ENCODE measurements at places on chromosomes 7 and 10.

DNA sequence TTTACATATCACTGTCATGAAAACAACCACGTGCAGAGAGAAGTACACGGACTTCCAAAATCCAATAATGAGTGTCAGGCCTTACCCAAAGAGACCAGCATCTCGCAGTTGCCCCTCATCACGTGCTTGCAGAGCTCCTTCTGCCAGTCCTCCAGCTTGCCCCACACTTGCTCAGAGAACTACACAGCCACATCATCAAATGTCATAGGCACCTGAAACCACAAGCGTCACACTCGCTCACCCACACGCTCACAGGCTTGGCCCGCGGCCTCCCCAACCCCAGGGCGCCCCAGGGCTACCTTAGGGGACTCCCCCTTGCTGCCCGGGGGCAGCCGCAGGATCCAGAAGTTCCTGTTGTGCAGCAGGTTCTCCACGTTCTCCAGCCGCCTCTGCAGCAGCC, 123.4 kb upstream of the ZNF746 start:
- peak; percentile 61 for DNase-seq

DNA sequence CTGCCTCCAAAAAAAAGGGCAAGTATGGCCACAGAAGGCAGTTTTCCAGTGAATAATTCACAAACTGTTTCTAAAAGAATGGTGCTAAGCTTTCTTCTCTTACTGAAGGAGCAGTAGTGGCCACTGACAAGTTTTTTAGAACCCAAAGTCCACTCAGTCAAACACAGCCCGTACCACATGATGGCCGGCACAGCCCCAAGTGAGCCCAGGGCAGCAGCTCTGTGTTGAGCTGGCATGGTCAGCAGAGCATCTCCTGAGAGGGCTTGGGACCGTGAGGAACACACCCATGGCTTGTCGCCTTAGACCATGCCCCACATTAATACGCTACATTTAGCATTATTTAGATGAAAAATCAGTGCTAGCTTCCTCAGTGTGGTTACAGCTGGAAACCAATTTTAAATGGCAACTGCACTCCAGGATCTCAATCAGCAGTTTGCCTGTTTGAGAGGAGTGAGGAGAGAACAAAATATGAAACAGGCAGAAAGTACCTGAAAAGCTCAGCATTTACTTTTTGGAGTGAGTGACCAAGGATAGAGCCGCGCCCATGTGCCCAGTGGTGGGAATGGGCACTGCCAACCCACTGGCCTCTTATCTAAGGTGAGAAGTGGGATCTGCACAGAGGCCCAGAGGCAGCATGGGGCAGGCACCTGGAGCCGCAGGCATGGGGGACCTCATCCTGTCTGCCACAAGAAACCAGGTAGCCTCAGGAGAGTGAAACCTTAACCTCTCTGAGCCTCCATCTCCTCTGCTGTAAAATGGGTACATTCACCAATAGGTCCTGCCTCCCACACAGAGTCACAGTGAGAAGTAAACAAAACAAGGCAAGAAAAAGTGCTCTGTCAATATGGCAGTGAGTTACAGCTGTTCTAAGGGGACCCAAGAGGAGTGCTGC, 17.4 kb downstream of the PSAP start:
- DNase-seq: no peak

DNA sequence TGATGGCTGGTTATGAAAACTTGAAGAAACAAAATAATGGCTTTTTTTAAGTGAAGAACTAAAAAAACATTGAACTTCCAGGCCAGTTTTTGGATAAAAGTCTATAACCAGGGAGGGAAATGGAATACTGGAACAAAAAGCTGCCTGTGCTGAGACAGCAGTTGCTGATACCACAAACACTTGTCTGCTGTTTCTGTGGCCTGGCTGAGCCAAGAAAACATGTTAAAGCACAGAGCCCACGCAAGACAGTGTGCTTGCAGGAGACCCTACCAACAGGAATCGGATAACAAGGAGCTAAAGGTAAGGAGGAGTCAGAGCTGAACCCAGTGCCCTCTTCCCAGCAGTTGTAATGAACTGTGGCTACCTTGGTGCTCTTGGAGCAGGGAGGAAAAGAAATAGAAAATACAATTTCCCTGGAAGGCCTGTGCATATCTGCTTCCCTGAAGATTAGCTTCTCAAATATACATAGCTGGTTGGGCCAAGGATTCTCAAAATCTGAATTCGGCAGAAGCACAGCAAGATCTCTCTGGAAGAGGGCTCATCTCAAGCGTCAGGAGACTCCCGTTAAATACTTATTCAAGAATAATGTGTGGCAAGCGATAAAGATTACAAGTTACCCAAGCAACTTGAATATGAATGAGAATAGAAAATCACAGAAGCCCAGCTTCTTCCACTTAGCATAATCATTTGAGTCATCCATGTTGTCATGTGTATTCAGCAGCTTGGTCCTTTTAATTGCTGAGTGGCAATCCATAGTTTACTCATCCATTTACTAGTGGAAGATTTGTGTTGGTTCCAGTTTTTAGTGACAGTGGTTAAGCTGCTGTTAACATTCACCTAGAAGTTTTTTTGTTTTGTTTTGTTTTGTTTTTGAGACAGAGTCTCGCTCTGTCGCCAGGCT, 87.6 kb downstream of the NOD1 start:
- DNase-seq: no peak

GRCh38 chr10:57247271-57247670, 886.2 kb upstream of the ZWINT start:
- DNase-seq: no peak

DNA sequence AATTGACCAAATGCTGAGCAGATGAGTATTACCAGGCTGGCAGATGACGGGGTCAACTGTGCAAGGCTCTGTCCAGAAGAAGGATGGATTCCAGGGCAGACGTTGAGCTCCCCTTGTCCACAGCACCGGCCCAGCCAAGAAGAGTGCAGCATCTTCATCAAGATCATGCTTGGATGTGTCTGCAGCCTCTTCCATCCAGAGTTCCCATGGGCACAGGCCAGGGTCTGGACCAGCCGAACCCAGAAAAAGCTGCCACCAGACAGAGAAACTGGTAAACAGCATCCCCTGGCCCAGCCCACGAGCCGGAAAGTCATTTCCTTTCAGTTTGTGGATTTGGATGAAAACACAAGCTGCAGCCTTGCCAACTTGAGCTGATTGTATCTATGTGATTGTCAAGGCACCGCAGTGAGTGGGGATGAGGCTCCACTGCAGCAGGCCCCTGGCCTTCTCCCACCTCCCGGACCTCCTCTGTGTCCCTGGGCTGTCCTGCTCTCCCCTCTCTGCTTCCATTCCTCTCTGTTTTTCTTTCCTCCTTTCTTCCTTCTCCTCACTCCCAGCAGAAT, 321.8 kb downstream of the TCERG1L start:
- DNase-seq: no peak

DNA sequence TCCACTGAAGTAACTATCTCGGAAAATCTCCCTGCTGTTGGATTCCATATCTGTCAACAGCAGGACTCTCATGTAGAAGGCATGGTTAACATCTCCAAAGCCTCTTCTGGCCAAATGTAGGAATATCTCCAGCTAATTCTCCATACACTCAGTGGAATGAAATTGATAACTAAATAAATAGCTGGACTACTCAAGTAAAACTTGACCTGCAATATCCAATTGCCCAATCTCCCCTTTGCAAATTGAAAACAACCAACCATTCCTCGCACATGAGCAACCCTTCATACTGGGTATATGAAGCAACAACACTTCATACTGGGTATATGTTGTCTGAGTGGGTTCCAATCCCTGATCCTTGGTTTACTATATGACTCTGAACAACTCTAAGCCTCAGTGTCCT, 105.4 kb upstream of the KMT2E start:
- no peak for DNase-seq

DNA sequence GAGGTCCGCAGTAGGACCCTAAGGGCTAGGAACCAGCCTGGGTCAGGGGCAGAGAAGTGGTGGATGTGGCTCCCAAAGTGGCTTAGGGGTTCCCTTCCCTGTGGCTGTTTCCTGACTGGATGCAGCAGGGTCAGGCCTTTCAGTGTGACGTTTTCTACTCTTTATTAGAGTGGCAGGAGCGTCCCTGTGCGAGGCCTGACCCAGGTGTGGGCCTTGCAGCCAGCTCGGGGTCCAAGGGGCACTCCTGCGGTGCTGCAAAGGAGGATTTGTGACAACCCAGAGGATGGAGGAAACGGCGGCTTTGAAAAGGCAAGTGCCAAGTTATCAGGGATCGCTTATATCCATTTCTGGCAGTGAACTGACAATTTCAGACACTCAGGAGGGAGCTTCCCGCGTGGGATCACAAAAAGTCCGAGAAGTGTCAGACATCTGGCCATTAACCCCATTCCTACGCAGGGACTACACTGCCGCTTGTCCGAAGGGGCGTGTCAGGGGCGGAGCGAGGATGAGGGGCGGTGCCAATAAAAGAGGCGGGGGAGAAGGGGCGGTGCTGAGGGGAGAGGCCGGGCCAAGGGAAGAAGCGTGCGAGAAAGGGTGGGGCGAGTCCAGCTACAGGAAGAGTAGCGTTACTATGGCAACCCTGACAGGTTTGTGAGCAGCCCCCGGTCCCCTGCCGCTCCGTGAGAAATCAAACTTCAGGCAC, 98.8 kb upstream of the ZNF722 start:
- peak; percentile 33 for DNase-seq

DNA sequence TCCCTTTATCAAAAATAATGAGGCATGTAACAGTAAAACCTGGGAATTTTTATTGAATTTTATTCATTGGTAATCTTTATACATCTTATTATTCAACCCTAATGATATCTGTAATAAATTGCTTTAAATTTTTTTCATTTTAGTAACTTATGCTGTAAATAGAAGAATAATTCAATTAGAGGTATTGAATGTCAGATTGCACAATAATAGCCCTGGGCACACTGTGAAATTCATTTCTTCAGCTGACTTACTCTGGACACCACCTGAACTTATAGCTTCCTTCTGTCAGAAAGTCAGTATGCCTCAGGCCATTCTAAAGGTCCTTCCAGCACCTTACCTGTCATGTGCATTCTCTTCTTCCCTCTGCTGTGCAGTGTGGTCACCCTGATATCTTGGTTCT, 59.2 kb downstream of the ADAM22 start:
- no peak for DNase-seq

- DNase-seq: no peak
These were observed 154.0 kb downstream of the RAMP3 start for GRCh38 chr7:45311597-45311996.

DNA sequence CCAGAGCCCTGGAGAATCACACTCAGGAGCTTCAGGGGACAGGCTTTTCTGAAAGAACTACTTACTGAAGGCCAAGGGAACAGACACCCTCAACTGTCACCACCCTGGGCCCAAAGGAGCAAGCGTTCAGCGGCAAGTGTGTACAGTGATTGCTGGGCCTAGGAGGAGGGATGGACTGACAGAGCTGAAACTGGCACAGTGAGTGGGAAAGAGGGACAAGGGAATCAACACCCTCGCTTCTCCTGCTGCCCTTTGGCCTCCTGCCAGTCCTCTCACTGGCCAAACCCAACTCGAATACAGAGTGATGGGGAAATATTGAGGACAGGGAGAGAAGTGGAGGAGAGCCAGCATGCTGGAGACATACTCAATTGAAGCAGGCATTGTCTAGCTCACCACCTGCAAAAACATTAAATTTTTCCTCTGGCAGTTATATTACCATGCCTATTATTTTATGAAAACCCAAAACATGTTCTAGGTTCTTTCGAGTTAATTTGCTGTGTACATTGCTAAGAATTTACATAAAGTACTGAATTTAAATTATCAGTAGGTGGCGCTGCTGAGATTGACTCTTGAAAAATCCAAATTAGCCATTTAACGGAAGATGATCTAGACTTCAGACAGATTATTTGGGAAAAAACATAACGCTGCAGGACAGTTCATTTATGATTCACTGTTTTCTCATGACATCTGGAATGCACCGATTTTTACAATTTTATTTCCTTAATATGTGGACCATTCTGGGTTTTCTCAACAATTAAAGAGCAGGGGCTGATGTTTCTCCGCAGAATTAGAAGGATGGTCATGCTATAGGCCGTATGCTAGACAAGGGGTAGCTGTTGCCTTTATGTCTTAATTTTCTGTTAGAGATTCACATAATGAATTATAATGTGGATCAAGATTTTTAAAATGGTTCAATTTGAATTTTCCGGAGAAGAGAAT, 14.7 kb upstream of the TMEM236 start:
- DNase-seq: no peak

GRCh38 chr10:52652431-52653262, 119.9 kb downstream of the MBL2 start:
- no peak for DNase-seq

GRCh38 chr7:74094224-74095101, 10.9 kb downstream of the LIMK1 start:
- peak; percentile 57 for DNase-seq

GRCh38 chr7:4189131-4189570, 492.9 kb upstream of the FOXK1 start:
- DNase-seq: no peak

GRCh38 chr10:71881647-71882355, 30.8 kb upstream of the PSAP start:
- no peak for DNase-seq

DNA sequence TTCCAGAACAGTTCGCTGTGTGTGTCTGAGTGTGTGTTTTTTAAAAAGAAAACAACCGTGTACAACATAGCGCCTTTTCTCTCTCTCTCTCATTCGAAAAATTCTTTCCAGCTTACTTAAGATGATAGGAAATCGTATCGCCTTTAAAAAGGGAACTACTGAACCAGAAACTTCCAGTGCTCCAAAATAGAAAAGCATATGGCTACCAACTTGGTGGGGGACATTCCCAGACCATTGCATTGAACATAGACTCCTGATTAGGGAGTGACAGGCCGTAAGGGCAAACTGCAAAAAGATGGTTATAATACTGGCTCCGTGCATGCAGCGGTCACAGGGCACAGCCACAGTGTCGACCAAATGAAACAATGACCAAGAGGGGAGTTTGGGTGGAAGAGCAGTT, 94.4 kb upstream of the FGFR2 start:
- no peak for DNase-seq

DNA sequence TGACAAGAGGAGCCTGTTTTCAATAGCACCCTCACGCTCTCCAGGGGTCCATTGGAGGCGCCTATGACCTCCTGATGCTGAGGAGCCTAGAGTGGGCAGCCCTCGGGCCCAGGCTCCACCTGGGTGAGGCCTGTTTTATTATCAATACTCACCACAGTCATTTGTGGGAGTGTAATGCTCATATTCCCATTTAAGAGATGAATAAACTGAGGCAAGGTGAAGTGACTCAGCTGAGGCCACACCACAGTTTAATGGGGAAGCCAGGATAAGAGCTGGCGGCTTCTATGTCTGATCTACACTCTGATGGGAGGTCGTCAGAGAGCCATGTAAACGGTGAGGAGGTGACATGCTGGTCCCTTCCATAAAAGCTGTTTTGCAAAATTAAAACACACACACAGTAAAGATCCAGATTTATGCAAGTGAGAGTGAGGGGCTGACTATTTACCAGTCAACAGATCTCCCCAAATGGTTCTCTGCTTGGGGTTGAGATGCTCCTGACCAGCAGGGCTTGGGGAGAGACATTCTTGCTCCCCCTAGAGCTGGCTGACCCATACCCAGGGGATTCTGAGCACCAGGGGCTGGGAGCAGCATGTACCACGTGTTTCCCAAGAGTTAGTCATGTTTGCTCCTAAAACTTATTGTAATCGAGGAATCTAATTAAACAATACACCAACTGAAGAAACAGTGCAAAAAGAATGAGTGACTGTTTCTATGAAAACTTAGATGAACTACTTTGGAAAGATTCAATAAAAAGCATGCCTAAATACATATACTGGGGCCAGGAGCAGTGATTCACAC, 81.0 kb upstream of the INSIG1 start:
- DNase-seq: no peak

All from activated gamma-delta T cell (primary cell).